ENCODE measurements at places on chromosomes 3 and 15. TPM values are rescaled to one million over a fixed set of nuclear protein-coding genes. Genes with fewer than 3 reads are reported as not detected.

GRCh38 chr3:120157113-120157512 is 62.9 kb upstream of the GSK3B start:
- DNase-seq = no peak

- no peak for DNase-seq
Observed at GRCh38 chr3:72629191-72629631, 219.0 kb downstream of the SHQ1 start.

LCMT2 gene
- 10.3 TPM for total RNA-seq

DNA sequence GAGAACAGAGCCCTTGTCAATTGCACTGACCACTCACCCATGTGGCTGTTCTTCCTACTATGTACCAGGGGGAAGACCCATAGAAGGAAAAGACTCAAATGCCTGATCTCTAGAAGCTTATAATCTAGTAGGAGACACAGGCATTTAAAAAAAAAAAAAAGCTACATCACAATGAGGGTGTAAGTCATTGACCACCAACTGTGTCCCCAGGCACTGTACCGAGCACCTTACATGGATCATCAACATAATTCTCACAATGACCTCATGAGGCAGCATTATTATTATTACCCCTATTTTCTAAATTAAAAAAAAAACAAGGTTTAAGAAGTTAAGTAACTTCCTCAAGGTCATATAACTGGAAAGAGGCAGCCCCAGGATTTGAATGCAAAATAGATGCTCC is 247.4 kb downstream of the SHOX2 start:
- DNase-seq = no peak

C3orf70 gene
- total RNA-seq = 1.1 TPM

All from H7 (cell line).